ENCODE measurements at places on chromosomes 5 and 9.

DNA sequence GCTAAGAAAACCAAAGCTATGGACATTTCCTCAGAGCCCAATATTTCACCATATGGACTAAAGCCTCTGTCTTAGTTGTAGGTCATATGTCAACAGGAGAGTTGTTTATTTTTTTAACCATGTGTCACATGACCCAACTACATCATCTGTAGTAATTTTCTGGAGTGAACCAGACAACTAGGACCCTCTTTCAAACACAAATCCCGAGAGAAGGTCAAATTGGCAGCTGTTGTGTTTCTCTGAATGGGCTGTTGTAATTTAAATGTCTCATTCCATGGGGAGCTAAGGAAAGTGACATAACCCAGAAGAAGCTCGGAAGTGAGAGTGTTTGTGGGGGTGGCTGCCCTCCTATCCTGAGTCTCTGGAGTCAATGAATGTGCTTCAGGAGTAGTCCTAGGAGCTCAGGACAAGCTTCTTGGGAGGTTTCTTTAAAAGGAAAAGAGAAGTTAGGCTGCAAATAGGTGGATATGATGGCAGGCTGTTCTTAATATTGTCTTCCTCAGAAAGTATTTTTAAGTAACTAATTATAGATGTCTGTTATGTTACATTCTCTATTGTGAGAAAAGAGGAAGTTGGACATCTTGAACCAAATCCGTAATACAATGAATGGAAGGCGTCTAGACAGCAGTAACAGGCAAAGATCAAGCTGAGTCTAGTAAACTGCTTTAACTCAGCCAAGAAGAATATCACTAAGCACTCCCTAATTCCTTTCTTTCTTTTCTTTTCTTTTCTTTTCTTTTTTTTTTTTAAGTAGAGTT, 50.1 kb downstream of the TMEM167A start:
- no peak for DNase-seq

- no peak for DNase-seq
Measured at GRCh38 chr9:108994695-108995094, 18.6 kb downstream of the CTNNAL1 start.

- DNase-seq, result no peak
Measured at GRCh38 chr9:72952914-72953313, at the start of gene ALDH1A1. Gene ALDH1A1, minus strand, starts transcription at chr9:72953053. Its CDS starts 53 bp downstream, at chr9:72953000.

DNA sequence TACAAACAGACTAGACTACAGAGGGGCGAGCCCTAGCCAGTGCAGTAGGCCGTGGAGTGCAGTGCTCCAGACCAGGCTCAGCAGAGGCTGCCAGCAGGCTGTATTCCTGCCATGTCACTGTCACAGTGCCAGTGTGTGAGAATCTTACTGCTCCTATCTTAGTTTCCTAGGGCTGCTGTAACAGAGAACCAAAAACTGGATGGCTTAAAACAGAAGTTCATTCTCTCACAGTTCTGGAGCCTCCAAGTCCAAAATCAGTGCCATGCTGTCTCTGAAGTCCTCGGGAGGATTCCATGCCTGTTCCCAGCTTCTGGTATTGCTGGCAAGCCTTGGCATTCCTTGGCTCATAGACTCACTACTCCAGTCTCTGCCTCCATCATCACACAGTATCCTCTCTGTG, 75.0 kb upstream of the SAP30L start:
- DNase-seq, result no peak

- DNase-seq, result no peak
Measured at GRCh38 chr5:34742061-34742460, 85.9 kb downstream of the RAI14 start.

- no peak for DNase-seq
Measured at GRCh38 chr5:133727636-133728035, 115.3 kb upstream of the FSTL4 start.

GRCh38 chr9:100087218-100087617, 11.6 kb downstream of the ERP44 start:
- DNase-seq, result no peak

- no peak for DNase-seq
Measured at GRCh38 chr5:137312011-137312410, 187.1 kb downstream of the SPOCK1 start.

- DNase-seq, result no peak
Measured at GRCh38 chr5:62608529-62609511, 30.2 kb downstream of the LRRC70 start.

DNA sequence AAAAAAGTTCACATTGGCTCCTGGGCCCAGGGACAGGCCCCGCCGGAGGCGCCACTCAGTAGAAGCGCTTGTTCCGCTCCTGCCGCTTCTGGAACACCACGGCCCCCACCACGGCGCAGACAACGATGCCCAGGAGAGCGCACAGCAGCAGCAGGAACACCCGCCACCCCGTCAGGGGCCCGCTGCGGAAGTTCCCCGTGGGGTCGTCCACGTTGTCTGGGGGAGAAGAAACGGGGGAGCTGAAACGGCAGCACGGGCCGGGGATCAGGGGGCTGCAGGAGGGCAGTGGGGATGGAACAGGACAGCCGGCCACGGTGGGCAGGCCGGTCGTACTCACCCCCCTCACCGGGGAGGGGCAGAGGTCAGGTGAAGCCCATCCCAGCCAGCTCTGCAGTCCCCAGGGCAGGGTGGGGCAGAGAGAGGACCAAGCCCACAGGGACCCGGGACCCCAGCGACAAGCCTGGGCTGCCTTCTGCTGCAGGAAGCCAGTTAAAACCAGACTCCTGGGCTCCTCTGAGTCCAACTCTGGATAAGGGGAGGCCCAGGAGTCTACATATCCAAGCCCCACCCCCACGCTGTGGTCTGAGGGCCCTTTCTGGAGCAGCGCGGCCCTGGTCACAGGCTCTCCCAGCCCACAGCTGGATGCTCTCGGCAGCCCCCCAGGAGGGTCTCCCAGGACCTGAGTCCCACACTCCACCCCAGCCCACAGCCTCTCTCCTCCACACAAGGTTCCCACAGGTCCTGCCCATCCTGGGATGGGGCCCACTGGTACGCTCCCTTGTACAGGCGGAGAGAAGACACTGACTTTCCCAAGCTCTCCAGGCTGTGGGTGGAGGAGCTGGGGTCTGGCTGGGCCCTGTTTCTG, 19.2 kb downstream of the LMAN2 start:
- no peak for DNase-seq

GRCh38 chr5:141877356-141878185, 639 bp downstream of the PCDH1 start:
- peak; percentile 10 for DNase-seq

DNA sequence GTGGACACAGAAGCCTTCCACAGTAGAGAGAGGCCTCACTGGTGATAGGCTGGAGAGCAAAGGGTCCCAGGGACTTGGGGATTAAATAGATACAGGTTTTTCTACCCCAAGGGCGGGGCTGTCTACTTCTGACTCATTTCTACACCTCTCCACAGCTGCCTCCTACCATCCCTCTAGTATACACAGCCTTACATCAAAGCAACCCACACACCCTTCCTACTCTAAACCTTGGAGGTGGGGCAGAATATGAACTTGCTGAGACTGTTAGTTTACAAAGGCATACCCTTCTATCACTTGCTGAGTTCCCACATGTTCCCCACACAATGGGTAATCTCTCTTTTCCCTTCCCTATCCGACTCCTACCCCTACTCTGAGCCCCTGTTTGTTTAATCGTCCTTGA, 19.9 kb upstream of the PCA3 start:
- DNase-seq, result no peak

DNA sequence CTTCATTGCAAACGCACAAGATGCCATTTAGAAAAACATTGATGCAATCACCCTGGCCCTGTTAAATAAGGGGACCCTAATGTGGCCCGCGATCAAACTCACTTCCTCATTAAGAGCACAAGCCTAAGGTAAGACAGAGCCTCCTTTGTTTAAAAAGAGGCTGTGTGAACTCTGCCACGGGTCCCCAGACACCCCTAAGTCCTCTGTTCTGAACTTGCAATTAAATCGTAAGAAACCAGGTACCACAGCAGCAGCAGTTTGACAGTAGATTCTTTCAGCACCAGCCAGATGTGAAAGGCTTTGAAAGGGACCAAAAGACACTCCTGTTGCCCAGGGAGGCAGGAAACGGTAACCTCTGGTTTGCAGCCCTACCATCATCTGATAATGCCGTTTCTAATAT, 346.3 kb downstream of the TMEM167A start:
- no peak for DNase-seq

DNA sequence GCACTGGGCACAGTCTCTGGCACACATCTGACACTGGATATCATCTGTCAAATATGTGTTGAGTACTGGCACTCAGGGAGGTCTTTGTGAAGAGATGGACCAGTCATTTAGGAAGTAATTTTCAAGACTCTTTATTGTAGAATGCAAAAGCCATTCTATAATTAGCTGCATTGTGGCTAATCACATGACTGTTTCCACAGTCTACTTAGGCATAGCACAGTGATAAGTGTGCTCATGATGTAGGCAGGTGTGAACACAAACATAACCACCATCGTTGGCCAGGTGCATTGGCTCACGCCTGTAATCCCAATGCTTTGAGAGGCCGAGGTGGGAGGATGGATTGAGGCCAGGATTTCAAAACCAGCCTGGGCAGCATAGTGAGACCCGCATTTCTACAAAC, 62.2 kb downstream of the CFAP77 start:
- no peak for DNase-seq

- no peak for DNase-seq
Measured at GRCh38 chr9:125998837-125999503, 251.8 kb downstream of the PBX3 start.

GRCh38 chr9:75798505-75798904, 92.0 kb upstream of the PCSK5 start:
- DNase-seq, result no peak

DNA sequence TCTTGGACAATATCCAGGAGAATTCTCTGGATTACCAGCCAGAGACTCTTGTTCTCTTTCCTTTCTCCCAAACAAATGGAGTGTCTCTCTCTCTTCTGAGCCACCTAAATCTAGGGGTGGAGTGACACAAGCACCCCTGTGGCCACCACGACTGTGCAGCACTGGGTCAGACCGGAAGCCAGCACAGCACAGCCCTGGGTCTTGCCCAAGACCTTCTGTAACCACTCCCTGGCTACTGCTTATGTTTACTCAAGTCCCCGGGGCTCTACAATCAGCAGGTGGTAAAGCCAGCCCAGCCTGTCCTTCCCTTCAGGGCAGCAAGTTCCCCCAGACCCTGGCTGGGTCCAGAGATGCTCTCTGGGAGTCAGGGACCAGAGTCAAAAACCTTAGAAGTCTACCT, 110.0 kb upstream of the TUT7 start:
- no peak for DNase-seq

DNA sequence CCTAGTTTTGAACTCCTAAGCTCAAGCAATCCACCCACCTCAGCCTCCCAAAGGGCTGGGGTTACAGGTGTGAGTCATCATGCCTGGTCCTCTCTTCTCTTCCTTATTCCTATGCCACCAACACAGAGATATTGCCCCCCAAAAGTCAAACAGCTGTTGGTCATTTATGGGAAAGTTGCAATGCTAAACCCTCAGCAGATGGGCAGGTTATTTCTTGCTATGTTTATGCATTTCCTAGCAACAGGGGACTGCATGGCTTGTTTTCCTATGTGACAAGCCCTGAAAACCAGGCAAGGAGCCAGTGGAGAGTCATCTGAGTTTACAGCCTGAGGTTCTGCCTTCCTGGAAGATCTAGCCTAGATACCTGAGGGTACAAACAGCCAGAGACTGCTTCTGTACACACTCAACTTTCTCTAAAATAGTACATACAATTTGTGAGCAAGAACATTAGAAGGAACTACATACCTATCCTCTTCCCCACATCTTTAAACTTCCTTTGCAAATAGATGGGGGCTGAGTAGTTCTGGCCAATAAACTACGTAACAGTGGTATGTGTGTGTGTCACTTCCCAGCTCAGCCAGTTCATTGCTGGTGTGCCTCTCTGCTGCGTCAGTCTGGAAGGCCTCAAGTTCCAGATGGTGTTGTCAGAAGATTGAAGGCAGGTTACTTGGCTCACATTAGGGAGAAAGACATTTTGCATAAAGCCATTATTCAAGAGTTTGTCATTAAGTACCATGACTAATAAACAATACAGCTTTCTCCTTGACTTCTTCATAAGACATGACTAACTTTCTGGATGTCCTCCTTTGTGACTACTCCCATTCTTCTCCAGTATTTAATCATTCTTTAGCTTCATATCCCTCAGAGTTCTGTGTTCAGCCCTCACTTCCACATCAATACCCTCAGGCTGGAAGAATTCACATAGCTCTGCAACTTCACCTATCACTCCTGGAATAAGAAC, 65.3 kb downstream of the CSNK1A1 start:
- no peak for DNase-seq

Measured in CD8-positive, alpha-beta memory T cell (primary cell).